ENCODE measurements at places on chromosomes 3 and 15.

DNA sequence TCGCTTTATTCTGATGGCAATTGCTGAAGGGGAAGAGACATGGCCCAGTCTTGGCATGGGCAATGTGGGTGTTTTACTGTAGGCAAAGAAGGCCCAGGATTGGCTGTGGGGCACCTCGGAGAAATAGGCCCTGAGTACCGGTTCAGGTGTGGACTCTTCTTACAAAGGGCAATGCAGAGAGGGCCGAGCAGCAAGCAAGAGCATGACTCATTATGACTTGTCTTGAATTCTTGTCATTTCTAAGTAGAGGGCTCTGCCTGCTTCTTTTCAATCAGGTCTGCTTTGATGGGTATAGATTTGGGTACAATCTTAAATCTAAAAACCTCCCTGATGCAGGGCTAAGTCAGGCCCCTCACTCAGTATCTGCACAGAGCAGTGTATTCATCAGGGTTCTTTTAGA is 14.8 kb upstream of the BUB1B start:
- DNase-seq: no peak

GRCh38 chr3:138493804-138494606 is 59.6 kb downstream of the ESYT3 start:
- DNase-seq: no peak

- no peak for DNase-seq
Observed at GRCh38 chr3:106160396-106160795, 291.6 kb upstream of the CBLB start.

DNA sequence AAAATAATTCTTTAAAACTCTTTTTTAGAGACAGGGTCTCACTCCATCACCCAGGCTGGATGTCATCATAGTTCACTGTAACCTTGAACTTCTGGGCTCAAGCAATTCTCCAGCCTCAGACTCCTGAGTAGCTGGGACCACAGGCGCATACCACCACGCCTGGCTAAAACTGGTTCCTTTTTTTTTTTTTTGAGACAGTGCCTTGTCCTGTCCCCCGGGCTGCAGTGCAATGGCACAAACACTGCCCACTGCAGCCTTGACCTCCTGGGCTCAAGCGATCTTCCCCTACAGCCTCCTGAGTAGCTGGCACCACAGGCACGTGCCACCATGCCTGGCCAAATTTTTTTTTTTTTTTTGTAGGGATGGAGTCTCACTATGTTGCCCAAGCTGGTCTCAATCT is 23.7 kb upstream of the FURIN start:
- no peak for DNase-seq

DNA sequence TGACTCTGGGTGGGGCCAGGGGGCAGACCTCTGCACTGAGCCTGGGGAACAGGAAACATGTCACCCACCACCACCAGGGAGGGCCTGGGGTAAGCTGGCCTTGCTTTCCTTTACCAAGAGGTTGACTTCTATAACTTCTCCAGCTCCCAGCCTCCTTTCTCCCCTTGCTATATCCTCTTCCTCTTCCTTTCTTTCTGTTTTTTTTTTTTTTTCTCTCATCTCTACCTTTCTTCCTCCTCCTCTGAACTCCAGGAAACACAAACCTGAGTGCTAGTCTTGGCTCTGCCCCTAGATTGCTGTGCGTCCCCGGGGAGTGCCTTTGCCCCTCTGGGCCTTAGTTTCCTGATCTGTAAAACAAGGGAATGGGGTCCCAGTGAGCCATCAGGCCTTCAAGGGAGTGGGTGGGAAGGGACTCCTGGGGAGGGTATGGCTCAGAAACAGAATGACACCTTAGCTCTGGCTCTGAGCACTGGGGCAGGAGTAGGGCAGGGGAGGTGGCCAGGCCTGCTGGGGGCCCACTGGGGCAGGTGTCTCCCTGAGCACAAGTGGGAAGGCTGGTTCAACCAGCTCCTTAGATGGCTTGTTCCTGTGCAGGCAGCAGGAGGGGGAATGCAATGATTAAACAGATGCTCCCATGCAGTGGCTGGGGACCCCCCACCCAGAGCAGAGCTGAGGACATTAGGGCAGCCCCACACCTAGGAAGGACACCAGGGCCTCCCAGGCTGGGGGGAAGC is 4.3 kb downstream of the SNX33 start:
- DNase-seq: no peak

- no peak for DNase-seq
Observed at GRCh38 chr3:27311400-27311799, 57.8 kb downstream of the NEK10 start.

DNA sequence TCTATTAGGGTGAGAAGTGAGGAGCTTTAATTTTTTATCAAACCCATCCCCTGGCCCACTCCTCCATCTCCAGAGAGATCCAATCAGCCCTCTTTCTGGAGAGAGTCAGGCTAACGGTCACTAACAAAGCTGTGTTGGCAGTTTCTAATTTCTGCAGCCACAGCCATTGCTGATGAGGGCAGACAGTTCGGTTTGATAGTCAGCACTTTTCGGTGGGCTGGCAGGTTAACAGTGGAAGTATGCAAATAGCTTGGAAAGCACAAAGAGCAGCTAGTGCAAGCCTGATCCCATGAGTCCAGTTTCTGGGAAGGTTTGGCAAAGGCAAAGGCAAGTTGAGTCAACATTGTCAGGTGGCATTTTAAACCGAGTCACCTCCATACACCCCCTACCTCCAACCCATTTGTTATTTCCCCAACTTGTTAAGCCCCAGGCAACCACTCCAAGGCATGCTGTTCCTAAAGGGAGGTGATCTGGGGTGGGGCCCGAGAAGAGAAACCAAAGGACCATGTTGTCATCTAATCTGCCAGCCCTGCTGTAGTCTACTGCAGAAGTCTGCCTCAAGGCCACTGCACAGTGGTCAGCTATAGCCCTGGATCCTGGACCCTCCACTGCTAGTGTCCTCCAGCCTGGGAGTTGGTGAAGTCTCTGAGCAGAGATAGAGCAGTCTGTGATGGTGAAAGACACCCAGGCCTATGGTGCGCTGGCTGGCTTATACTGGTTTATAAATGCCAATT is 1.7 kb downstream of the CCR1 start:
- no peak for DNase-seq

DNA sequence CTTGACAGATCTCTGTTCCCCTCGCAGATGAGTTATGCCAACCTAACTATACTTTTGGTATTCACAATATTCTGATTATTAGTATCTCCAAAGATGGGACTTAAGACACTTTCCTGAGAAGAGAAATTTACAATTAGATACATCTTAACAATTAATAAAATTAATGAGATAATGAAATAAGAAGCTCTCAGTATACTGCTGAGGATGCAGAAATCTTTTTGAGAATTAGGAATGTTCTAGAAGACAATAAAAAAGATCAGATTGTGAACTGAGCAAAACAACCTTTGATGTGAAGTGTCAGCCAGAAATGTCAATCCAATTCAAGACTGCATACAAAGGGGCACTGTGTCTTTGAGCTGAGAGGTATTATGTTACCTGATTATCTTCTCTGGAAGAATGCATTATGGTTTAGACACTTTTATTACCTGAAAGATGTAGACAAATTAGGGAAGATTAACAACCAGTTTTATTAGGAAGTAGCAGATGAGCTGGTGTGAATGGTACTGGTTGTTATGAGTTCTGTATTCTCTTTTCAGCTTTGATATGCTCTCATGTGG is 262.9 kb downstream of the TIGIT start:
- no peak for DNase-seq

DNA sequence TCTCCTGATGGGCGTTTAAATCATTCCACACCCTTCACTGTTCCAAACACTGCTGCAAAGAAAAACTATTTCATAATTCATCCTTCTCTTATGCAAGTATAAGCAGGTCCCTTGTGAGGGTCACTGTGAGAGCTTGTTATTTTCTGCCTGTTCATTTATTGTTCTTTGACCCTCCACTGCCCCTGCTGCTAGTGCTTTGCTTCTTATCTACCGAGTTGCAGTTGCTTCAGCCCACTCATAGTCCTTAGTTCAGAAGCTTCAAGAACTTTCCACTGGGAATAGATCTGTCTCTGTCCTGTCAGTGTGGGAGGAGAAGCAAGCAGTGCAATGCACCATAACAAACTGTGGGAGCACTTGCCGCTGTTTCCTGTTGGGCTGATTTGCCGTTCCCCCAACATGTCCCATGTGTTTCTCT is 39.8 kb downstream of the RIOX2 start:
- DNase-seq: no peak

GRCh38 chr15:53527996-53528395 is 231.5 kb downstream of the WDR72 start:
- DNase-seq: no peak

DNA sequence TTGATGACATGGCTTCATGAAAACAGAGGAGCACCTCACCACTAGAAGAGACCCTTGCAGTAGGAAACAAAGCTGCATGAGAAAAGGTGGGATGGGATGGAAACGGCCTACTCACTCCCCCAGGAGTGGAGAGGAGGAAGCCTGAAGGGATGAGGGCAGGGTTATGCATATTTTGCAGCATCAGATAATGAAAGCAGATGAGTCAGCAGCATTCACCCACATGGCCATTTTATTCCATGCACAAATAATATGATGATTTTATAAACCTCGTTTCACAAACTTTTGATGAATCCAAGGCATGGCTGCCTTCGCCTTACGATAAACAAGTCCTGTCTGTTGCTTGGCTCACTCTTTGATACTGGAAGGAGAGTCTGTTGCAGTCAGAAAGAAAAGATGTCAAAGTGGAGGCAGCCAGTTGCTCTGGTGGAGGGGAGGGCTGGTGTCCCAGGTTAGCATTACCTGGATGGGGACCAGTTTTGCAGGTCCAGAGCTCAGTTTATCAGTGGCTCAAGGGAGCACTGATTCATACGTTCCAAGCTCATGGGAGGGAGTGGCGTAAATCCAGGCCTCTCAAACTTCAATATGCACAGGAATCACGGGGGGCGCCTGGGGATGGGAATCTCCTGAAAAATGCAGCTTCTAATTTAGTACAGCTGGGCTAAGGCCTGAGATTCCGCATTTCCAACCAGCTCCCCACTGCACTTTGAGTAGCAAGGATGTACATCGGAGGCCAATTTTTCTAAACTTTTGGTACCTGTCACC is 9.2 kb upstream of the EHD4 start:
- no peak for DNase-seq

- no peak for DNase-seq
Observed at GRCh38 chr3:195853996-195854395, 42.3 kb upstream of the MUC4 start.

- DNase-seq: peak; percentile 57
Observed at GRCh38 chr15:57527382-57528091, 64.2 kb upstream of the MYZAP start.

- no peak for DNase-seq
Observed at GRCh38 chr15:59191855-59192237, 14.8 kb upstream of the LDHAL6B start.

DNA sequence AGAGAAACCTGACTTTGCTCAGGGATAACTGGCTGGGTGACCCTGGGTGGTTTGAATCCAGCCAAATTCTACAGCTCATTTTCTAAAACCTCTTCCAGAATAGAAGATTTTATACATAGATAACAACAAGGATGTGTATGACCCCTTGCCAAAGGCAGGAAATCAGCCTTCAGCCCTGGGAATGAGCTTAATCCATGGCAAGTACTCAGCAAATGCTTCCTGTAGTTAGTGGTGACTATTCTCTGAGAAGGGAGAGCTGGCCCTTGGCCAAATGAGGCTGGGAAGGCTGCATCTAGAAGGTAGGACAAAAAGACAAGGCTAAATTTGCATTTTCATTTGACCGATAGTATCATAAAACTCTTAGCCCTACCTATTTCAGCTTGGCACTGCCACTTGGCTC is 4.6 kb upstream of the HACD3 start:
- no peak for DNase-seq

GRCh38 chr3:149018247-149018646 is 26.9 kb downstream of the GYG1 start:
- no peak for DNase-seq

GRCh38 chr3:151864423-151865101 is 8.9 kb upstream of the SUCNR1 start:
- no peak for DNase-seq

GRCh38 chr3:126911162-126912026 is 71.5 kb upstream of the PLXNA1 start:
- DNase-seq: peak; percentile 56

DNA sequence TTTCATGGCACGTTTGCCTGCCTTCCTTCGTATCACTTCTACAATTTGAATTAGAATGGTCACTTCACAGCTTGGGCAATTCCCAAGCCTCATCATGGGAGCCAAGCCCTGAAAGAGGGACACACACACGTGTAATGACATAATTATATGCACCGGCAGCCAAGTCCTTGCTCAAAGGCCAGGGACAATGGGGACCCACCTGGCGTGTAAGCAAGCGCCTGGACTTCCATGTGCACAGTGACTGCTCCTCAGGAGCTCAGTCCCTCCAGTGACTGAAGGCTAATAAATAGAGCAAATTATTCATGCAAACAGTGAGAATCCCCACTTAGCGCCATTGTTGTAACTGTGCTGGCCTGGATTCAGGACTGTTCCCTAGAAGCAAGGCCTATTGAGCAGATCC is 115.1 kb downstream of the DNAJB8 start:
- DNase-seq: no peak

- DNase-seq: no peak
Observed at GRCh38 chr3:50521572-50521971, 18.1 kb upstream of the CACNA2D2 start.

DNA sequence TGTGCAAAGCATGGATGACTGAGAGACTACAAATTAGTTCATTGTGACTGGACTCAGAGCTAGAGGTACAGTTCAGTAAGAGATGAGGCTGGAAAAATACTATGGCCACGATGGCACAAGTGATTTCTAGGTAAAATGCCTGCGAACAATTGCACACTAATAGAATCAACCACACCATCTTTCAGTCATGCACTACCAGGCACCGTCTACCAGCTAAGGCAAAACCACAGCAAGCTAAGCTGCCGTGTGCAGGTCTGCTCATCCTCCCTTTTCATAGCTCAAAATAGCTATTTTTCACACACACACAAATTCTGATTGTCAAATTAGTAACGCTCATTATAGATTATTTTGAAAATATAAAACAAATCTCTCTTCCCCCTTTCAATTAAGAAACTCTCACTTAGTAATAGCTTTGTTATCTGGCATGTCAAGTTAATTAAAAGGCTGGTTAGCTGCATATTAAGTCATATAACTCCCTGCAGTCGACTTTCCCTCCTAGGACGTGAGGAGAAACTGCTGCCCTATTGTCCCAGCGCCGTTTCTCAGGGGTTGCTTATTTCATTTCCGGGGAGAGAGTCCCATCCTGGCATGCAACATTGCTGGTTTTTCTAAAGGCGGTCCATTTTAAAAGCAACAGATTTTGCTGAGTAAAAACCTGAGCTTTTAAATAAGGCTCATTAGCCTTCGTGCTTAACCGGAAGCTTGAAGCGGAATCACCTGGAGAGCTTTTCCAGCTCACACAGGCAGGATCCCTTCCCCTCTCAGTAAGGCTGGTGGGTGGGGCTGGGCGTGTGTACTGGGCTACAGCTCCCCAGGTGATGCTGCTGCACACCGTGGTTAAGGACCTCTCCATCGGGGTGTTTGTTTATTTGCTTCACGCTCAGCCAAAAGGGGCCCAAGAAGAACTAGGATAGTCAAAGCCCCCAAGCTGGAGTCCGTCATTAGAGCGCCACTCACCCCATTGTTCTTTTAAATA is 16.9 kb upstream of the MEX3B start:
- DNase-seq: no peak

- no peak for DNase-seq
Observed at GRCh38 chr3:184030536-184030935, 1.0 kb upstream of the HTR3D start.

GRCh38 chr15:79218588-79219200 is 63.8 kb upstream of the ANKRD34C start:
- DNase-seq: no peak

- no peak for DNase-seq
Observed at GRCh38 chr3:16079519-16079918, 95.0 kb upstream of the GALNT15 start.

GRCh38 chr3:9194509-9195184 is 54.8 kb downstream of the SRGAP3 start:
- DNase-seq: no peak

GRCh38 chr15:51750792-51751696 is at the start of gene TMOD2:
TMOD2 (plus strand) TSS chr15:51751597; CDS start chr15:51766442, 14,845 bp downstream.
- DNase-seq: peak; percentile 8

Data from GDM1 (cell line).